LNCaP clone FGC (cell line): ENCODE measurements at places on chromosomes 1 and 21.
A peak's percentile ranks its signal among the peaks of the same experiment; 100 is the strongest.

- no peak for DNase-seq
Measured at GRCh38 chr1:80657044-80657643, 1143.6 kb upstream of the ADGRL2 start.

DNA sequence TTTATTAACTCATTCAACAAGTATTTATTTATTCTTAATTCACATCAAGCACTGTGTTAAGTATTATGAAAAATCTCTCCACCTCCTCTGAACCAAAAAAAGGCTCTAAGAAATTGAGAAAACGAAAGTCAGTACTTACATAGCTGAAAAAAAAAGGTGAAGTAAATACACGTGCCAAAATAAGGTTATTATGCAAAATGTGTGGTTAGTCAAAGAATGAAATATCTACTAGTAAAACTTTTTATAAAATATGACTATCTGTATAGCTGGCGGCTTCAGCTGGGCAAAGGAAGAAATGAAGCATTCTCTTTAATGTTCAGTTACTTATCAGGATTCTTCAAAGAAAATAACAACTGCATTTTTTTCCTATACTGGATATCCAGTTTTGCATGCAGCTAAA, 35.5 kb upstream of the ASPM start:
- DNase-seq, result no peak

- no peak for DNase-seq
Measured at GRCh38 chr1:220224033-220224432, 48.2 kb downstream of the RAB3GAP2 start.

GRCh38 chr1:166730299-166730888, 108.9 kb upstream of the POGK start:
- no peak for DNase-seq

- DNase-seq, result no peak
Measured at GRCh38 chr1:6298940-6299465, 38.1 kb upstream of the GPR153 start.

DNA sequence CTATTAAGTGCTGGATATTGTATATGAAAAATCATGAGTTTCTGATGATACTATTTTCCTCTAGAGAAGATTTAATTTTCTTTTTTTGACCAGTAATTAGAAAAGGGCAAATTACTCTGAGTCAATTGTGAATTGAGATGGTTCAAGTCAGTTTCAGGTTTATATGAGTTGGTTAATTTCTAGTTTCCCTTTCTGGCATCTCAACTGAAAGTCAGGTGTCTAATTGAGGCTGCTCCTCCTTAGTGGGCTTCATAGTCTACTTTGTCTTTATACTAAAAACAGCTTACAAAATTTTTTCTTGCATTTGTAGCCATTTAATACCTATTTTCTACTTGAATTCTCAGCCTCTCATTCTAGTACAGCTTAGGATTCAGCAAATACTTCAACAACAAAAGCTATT, 387.3 kb downstream of the RPS6KC1 start:
- DNase-seq, result no peak

- DNase-seq, result no peak
Measured at GRCh38 chr1:230851291-230851691, 17.0 kb downstream of the C1orf198 start.

DNA sequence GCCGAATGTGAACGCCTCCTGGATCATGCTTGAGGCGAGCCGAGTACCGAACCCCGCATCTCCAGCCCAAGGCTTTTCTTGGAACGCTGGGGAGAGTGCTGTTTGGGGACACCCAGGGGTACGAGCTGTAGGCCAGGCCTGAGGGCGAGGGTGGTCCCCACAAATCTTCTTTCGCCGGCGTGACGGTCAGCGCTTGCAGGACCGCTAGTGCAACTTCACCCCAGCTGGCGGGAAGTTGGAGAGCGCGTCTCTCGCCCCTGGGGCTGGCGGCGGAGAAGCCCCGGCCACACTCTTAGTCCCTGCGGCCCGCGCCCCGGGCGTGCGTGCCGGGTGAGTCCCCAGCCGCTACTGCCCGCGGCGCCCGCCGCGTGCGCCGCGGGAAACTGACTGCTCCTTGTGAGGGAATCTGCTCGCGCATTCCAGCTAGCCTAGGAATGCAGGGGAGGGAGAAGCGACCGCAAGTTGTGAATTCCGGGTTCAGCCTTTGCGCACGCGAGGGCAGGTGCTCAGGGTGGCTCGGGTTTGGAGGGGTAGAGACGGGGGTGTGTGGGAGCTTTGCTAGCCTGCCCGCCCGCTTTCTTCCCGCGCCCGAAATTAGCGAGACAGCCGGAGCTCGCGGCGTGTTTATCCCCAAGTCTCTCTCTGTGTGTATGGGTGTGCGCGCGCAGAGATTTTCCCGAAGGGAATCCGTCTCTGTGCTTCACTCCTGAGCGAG, 884 bp downstream of the LHX4 start:
- DNase-seq, result no peak

DNA sequence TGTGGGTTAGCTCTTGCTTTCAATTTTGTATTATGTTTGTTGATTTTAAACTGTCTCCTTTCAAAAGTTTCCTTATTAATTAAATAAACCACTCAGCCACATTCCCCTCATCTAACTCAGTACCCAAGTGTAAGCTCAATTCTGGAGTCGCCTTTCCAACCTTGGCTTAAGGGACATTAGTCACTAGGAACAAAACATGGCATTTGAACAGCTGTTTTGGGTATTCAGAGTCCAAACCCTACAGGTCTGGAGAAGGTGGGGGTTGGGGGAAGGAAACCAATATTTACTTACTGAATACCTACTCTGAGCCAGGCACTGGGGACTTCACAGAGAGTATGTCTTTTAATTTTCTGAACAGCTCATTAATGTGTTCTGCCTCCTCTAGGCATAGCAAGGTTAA, 117.2 kb upstream of the JUN start:
- no peak for DNase-seq

DNA sequence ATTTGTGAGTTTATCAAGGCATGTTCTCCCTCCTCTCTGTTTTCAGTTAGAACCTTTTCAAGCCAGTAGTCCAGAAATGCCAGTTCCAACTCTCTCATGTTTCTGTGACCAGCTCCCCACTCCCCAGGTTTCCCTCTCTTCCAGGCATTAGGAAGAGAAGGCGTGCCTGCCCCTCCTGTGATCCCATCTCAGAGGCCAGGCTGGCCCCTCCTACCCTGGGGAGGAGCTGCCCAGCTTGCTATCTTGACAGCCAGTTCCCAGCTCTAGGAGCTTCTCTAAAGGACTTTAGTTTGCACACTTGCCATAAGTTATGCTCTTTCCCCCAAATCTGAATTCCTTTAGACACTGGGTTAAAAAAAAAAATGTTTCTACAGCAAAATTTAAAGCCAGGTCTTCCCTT, 8.9 kb downstream of the HYI start:
- DNase-seq, result no peak

- no peak for DNase-seq
Measured at GRCh38 chr1:173529106-173529505, 52.0 kb downstream of the PRDX6 start.

- DNase-seq, result no peak
Measured at GRCh38 chr1:41665962-41666917, 181.8 kb upstream of the EDN2 start.

GRCh38 chr1:70656361-70656760, 245.3 kb downstream of the CTH start:
- no peak for DNase-seq

- no peak for DNase-seq
Measured at GRCh38 chr1:111723871-111724270, 15.3 kb downstream of the INKA2 start.

GRCh38 chr1:174194461-174194860, 35.1 kb downstream of the RABGAP1L start:
- no peak for DNase-seq

GRCh38 chr1:184190616-184191015, 139.1 kb downstream of the TSEN15 start:
- no peak for DNase-seq

DNA sequence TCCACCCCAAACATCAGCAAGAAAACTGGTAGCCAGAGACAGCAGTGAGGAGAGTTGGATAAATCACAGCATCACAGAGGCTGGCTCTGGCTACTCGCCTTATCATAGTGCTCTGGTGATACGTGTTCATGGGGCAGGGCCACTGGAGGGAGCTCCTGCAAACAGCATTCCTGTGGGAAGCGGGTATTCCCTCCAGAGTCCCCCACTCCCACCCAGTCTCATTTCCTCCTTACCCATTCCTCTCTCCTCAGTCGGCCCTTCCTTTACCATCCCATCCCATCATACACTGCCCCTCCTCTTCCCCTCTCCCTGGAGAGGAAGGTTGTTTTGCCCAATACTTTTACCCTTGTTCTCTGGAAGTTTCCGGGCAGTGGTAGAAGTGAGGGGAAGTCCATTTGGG, 7.1 kb downstream of the NHLH2 start:
- DNase-seq, result no peak

DNA sequence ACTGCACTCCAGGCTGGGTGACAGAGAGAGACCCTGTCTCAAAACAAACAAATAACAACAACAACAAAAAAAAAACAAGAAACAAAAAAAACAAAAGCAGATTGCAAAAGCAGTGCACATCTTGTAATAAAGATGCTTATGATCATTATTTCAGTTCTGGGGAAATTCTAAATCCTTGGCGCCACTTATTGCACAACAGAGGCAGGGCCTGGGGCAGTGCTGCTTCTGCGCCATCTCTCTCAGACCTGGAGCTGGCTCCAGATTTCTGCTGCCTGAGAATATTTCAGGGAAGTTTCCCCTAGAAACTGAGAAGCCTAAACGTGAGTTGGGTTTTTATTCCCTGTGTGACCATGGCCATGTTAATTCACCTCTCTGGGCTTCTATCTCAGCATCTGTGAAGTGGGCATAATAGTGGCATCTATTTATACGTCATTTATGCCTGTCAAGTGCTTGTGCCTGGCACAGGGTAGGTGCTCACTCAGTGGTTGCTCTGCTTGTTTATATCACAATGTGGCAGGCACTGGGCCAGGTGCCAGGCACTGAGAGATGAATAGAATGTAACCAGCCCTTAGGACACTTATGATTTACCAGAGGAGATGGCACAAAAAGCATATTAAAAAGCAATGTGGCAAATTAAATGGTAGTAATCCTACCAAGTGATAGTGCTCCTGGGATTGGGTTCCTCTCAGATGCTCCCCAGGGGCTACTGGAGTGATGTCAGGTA, 67.9 kb downstream of the MDM4 start:
- DNase-seq, result no peak

DNA sequence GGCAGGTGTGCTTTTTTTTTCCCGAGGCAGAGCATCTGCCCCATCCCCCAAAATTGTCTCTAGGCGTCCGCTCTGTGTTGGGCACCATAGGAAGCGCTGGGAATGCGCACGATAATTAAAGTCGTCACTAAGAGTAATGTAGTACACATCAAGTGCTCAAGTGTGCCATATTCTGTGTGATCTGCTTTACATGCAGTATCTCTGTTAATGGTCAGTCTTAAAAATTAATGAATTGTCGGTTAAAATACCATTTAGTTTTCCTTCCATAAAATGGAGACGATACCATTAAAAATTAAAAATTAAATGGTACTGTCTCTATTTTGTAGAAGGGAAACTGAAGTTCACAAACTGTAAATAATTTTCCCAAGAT, 544 bp upstream of the CCT8 start:
- peak; percentile 13 for DNase-seq

DNA sequence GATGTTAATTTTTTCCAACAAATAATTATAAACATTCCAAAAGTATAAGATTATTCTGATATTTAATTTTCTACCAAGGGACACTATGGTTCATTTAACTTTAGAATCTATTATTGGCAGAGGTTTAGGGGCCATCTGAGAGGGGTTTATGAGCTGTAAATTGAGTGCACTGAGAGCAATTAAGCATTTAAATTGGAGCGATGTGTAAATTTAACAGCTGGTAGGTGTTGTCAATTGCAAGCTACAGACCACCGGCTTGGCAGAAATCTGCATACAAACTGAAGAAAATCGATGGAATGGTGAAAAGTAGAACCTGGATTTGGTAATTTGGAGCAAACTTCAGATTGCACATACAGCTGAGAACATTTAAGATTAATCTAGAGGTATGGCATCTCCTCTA, 55.8 kb upstream of the MTF2 start:
- no peak for DNase-seq

GRCh38 chr1:55876276-55877060, 661.3 kb upstream of the USP24 start:
- no peak for DNase-seq

DNA sequence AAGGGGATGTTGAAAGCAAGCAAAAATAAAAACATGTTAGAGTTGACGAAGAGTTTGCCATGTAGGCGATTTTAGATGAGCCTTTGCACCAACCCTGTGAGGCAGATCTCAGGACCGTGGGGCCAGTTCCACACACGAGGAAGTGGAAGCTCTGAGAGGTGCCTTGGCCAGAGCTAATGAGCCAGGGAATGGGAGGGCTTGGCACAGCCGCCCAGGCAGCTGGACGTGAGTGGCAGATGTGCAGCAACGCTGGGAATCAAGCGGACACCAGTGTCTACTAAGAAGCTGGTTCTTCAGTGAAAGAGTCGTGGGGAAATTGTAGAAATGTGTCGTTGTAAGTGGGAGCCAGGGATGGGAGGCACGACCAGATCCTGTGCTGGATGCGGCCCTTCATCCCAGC, 58.9 kb upstream of the COL6A1 start:
- DNase-seq, result no peak

DNA sequence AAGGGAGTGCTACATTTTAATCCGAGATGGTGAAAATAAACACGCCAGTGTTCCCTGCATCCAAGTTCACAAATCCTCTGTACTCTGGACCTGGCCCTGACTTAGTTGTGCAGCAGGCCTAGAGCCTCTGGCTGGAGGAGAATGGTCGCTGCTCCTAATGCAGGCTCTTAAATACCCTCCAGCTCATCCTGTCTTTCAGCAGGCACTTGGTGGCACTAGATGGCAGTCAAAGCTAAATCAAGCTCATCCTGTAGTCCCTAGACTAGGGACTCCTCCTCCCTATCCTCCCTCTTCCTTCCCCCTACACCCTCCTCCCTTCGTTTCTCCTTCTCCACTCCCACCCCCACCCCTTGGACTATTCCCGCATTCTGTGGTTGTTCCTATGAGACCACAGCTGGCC, 41.6 kb upstream of the MTR start:
- DNase-seq, result no peak

- no peak for DNase-seq
Measured at GRCh38 chr1:227731241-227731677, 3.8 kb downstream of the JMJD4 start.

GRCh38 chr1:201709564-201710295, 119.2 kb upstream of the IPO9 start:
- no peak for DNase-seq
